ENCODE measurements at places on chromosomes 1 and 21.

GRCh38 chr1:201591348-201591747 lies 52.4 kb downstream of the NAV1 start:
- DNase-seq, result no peak

DNA sequence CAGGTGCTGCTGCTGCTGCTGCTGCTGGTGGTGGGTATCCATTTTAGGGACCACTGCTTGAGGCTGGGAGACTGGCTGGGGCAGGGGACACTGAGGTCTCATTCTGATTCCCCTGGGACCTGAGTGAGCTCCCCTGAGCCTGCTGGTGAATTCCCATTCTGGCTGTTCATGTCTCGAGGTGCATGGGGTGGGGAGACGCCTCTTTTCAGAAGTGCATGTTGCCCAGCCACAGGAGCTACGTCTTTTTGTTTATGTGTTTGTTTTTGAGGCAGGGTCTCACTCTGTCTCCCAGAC lies 133.4 kb downstream of the RHOU start:
- no peak for DNase-seq

- DNase-seq, result no peak
Measured at GRCh38 chr1:59391212-59392179, 94.6 kb downstream of the FGGY start.

GRCh38 chr1:189313488-189313887 lies 1164.2 kb downstream of the BRINP3 start:
- no peak for DNase-seq

- no peak for DNase-seq
Measured at GRCh38 chr21:46442938-46443337, 15.8 kb upstream of the DIP2A start.

GRCh38 chr1:58251430-58252073 lies 295.0 kb downstream of the OMA1 start:
- no peak for DNase-seq

- DNase-seq, result no peak
Measured at GRCh38 chr1:167130829-167131510, 37.1 kb downstream of the STYXL2 start.

DNA sequence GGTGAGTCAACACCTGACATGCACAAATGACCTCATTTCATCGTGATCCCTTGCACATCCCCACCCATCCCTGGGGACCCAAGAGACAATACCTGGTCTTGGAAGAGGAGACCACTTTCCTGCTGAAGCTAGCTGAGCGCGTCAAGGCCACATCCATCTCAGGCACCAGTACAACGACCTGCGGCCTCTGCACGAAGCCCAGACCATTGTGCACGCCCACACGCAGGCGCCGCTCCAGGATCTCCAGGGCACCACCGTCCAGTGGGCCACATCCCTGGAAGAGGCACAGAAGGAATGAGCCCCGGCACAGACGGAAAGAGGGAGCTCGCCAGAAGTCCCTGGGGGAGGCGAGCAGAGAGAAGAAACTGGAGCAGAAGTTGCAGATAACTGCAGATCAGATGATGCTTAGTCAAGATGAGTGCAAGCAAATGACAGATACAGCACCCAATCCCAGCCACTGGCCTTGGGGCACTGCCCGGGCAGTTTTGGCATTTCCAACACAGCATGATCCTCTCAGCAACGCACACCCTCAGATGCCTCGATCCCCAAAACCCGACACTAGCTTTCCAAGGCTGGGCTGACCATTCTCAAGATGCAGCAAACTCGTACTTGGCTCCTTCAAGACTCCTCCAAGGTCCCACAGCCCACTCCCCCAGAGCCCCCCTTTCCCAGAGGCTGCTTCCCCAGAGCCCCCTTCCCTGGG lies 44.1 kb downstream of the NPHP4 start:
- DNase-seq, result no peak
